Cardiac septum (tissue), 1 donor: ENCODE measurements at places on chromosomes 3 and 15. TPM values are rescaled to one million over a fixed set of nuclear protein-coding genes. Genes with fewer than 3 reads are reported as not detected.

HTD2 gene
- total RNA-seq: 12.9 TPM

FGF12 gene
- total RNA-seq: 45.1 TPM

OSTN gene
- 0.48 TPM for total RNA-seq

- DNase-seq: no peak
These were observed 270.1 kb upstream of the TBL1XR1 start for GRCh38 chr3:177467247-177467985.

GRCh38 chr3:178714925-178715832 is 178.9 kb downstream of the KCNMB2 start:
- no peak for DNase-seq

- DNase-seq: no peak
These were observed 40.9 kb downstream of the ZIC4 start for GRCh38 chr3:147365196-147366115.
